CD4-positive, alpha-beta T cell treated with Interleukin-12 subunit alpha and Interleukin-12 subunit beta, for 1 hour (primary cell): ENCODE measurements at places on chromosomes 7 and 10.

- no peak for DNase-seq
Observed at GRCh38 chr7:150388709-150389531, 9.8 kb downstream of the ZNF775 start.

DNA sequence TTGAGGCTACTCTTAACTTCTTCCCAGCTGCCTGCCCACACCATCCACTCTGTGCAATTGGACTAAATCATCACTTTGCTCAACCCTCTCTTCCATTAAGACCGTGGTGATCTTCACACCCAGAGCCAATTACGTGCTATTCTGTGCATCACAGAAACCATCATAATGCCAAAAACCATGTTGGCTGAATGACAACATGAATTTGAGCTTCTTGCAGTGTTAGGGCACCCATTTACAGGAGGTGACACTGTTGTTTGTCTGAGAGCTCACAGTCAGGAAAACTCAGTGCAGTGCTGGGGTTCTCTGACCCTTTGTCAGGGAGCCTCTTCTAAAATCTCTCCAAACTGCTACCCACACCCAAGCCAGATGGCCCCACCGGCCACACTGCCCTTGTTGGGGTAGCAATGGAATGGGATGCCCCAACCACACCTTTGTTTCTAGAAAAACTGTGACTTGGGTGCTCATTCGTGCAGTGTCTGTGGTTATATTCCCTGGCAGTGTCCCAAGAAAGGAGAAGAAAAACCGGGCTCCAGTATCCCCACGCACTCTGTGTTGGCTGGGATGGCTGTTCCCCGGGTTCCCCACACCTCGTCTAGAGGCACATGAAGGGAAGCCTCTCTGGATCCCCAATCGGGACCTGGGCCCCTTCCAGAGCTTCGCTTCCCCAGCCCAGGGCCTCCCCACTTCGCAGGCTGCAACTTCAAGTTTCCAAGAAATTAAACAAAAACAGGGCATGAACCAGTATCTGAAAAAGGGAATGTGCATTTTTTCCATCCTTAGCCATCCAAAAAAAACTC is 2.0 kb upstream of the TNS3 start:
- DNase-seq, result no peak

DNA sequence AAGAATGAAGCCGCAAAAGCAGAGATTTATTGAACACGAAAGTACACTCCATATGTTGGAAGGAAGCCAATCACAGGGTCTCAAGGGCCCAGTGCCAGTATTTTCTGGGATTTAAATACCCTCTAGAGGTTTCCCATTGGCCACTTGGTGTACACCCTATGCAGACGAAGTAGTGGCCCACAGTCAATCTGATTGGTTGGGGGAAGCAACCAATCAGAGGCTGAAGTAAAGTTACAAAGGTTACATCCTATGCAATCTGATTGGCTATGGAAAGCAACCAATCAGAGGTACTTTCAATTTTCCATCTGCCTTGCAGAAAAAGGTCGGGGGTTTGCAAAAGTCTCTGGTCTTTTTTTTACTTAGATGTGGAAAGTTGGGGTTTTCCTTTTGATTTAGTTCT is 481.3 kb upstream of the NRP1 start:
- no peak for DNase-seq

DNA sequence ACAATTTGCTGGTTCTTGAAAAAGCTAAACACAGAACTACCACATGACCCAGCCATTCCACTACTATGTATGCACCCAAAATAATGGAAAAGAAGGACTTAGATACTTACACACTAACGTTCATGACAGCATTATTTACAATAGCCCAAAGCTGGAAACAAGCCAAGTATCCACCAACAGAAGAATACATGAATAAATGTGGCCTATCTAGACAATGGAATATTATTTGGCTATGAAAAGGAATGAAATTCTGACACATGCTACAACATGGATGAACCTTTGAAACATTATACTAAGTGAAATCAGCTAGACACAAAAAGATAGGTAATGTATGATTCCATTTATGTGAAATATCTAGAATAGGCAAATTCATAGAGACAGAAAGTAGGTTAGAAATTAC is 67.4 kb upstream of the EXOC4 start:
- no peak for DNase-seq

GRCh38 chr7:138887085-138887710 is 89.2 kb upstream of the ATP6V0A4 start:
- DNase-seq, result no peak

DNA sequence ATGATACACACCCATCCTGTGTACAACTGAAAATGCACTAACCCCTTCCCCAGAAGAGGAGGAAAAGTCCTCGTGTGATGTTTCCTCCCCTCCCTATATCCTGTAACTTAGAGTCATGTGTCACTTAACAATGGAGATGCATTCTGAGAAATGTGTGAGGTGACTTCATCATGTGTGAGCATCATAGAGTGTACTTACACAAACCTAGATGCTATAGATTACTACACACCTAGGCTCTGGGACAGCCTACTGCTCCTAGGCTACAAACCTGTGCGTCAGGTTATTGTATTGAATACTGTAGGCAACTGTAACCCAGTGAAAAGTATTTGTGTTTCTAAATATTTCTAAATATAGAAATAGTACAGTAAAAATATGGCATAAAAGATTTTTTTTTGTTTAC is 98.6 kb upstream of the FAM180A start:
- DNase-seq, result no peak

GRCh38 chr7:151813997-151814396 is 62.9 kb downstream of the PRKAG2 start:
- DNase-seq, result no peak

DNA sequence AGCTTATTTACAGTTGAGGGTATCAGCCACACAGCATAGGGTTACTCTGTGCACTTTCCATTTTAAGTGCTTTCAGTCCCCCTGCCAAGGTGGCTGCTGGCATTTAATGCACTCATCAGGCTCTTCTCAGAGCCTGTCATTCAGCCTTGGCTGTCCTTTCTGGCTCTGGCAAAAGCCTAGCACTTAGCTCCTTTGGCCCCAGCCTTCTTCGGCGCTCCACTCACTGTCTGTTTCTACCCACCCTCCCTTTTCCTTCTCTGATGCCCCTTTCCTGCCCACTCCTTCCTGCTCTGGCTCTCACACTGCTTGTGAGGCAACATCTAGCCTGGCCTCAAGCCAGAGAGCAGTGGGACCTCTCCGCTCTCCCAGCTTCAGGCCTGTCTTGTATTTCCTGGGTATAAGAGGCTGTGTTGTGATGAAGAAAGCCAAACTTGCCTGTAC is 60.2 kb downstream of the WIPF3 start:
- DNase-seq, result no peak

- DNase-seq, result no peak
Observed at GRCh38 chr10:93757136-93757535, 600 bp upstream of the LGI1 start.

DNA sequence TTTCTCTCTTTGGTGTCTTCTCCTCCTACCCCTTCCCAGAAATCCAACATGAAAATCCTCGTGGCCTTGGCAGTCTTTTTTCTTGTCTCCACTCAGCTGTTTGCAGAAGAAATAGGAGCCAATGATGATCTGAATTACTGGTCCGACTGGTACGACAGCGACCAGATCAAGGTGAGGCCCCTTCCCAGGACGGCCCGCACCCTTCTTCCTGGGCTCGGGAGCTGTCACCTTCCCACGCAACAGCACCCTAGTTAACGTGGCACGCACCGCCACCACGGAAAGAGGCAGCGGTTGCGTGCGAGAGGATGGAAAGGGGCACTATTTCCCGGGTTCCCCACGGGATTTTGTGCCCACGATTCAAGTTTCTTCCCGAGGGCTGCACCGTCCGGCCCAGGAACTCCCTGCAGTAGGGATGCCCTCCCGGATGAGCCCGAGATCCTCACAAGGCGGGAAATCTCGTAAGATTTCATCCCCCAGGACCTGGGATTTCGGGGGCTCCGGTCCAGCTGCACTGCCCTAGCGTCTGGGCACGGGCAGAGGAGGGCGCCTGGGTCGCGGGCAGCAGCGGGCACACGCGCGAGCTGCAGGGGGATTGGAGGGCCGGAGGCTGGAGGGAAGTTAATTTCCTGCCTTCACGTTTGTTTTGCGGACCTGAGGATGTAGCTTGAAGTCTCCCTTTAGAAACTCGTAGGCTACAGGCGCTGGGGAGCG is 834 bp downstream of the TAC1 start:
- no peak for DNase-seq

DNA sequence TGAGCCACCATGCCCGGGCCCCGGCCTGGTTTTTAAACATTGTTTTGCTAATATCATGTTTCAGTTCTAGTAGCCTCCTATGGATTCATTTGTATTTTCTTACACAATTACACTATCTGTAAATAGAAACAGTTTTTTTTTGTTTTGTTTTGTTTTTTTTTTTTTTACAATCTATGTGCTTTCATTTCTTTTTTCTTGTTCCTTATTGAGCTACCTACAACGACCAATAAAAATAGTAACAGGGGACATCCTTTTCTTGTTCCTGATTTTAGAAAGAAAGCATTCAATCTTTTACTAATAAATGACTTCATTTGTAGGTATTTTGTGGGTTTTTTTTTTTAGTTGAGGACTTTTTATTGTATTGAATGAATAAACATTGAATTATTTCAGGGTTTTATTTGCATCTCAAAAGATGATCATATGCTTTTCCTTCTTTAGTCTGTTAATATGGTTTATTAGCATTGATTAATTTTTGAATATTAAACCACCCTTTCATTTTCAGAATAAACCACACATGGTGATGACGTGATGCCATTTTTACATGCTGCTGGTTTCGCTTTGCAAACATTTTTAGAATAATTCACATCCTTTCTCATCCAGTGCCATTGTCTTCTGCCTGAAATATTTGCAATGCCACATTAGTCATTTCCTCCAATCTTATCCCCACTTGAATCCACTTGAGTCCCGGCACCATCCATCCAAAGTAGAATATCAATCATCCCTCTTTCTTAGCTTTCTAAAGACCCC is 18.1 kb upstream of the AKR1E2 start:
- no peak for DNase-seq

- no peak for DNase-seq
Observed at GRCh38 chr7:120865191-120865981, 7.4 kb upstream of the TSPAN12 start.

- DNase-seq, result no peak
Observed at GRCh38 chr10:481628-482027, 207.8 kb downstream of the DIP2C start.
